Upper lobe of left lung (tissue), 6 donors: ENCODE measurements at places on chromosomes 2 and 18. TPM values are rescaled to one million over a fixed set of nuclear protein-coding genes. Genes with fewer than 3 reads are reported as not detected.

Gene CFAP210
- 1.4 TPM for total RNA-seq

Gene TEKT4
- 6.0 TPM for total RNA-seq

Gene ALLC
- total RNA-seq: not detected

Gene C2orf66
- not detected for total RNA-seq

Gene ZNF521
- 4.7 TPM for total RNA-seq

Gene RAB6C
- not detected for total RNA-seq

Gene EFR3B
- 8.9 TPM for total RNA-seq

Gene DNER
- 0.89 TPM for total RNA-seq

DNA sequence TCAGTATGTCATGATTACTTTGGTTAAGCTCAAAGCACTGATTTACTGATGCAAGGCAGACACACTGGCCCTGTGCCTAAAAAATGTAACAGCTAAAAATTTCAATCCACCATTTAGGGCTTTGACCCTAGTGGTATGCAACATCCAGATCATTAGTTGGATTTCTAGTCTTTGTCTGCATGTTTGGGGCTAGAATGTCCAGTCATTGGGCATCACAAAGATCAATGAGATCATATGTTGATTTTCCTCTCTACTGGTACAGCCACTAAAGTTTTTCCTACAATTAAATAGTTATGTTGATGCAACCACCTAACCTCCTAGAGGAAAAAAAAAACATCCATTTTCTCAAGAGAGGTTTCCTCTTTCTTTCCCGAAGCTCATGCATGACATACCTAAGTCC, 53.4 kb upstream of the REV1 start:
- no peak for DNase-seq

DNA sequence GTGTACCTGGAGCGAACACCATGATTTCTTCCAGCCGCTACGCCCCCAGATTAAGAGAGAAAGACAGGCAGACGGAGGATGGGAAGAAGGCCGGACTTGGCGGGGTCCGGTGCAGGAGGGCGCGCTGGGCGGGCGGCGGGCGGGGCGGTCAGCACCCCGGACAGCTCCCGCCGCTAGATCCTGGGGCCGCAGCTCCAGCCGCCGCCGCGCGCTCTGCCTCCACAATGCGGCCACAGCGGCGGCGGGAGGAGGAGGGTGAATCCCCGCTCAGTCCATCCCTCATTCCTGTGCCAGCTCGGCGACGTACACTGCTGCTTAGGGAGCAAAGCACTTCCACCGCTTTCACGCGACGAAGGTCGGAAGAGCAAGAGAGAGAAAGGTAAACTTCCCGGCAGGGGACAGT, at the start of gene AKAIN1:
TSS of gene AKAIN1 (minus strand) at position 226 of the 403 bp plus-strand sequence. CDS start at position 22, 204 bp downstream.
- DNase-seq: peak; percentile 23

GRCh38 chr2:235523486-235524150, 29.8 kb downstream of the AGAP1 start:
- DNase-seq: no peak

DNA sequence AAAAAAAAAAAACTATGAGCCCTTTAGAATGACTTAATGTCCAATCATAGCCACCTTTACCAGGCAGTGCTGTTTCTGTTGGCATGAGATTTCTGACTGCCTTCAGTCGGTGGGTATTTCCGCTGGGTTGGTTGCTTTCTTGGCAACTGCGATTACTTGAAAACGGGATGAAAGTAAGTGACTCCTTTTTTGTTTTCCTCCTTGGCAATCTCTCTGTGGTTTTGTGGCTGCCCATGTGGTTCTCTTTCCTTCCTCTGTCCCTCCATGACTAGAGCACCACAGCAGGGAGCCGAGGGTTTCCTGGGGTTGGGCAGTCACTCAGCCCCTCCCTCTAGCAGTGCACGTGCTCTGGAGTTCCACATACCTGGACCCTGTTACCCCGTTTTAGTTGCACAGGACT, 112.1 kb downstream of the KLHL29 start:
- DNase-seq: no peak

GRCh38 chr2:237614151-237614720, 13.2 kb upstream of the LRRFIP1 start:
- DNase-seq: no peak

DNA sequence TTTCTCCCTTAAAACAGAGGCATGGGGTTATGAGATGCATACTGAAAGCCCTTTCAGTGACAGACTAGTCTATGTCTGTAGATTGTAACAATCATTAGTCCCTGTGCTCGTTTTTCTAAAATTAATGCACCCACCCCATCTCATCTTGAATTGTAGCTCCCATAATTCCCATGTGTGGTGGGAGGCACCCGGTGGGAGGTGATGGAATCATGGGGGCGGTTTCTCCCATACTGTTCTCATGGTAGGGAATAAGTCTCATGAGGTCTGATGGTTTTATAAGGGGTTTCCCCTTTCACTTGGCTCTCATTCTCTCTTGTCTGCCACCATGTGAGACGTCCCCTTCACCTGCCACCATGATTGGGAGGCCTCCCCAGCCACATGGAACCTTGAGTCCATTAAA, 100.9 kb downstream of the AP1S3 start:
- DNase-seq: no peak

DNA sequence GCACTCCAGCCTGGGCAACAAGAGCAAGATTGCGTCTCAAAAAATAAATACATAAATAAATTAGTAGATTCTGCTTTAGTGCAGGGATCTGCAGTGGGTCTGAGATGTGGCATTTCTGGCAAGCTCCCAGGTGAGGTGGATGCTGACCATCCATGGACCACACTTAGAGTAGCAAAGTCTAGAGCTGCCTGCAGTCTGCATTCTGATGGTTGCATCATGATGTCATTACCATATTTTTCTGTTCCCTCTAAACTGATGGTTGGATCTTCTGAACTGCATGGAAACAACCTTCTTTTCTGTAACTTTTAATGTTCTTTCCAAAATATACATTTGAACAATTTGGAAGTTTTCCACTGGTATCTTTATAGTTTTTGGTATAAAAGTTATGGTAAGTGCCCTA, 42.9 kb downstream of the MYL12B start:
- DNase-seq: no peak

GRCh38 chr2:117949806-117950205, 64.1 kb downstream of the CCDC93 start:
- DNase-seq: no peak

- DNase-seq: no peak
Observed at GRCh38 chr2:34401186-34401585, 802.1 kb upstream of the FAM98A start.

DNA sequence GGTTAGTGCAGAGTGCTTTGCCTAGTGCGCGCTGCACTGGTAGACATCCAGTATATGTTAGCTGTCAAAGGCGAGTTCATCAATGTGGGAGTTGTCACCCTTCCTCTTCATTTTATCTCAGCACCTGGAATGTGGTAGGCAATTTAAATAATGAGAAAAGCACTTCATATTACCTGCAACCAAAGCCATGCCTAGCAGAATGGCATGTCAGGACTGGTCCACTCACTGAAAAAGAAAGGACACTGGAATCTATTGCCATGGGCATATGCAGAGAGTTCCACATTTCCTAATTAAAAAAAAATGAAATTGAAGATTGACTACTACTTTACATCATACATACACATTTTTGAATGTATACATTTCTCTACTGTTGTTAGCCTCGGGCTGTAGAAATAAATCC, 139.6 kb downstream of the PAX3 start:
- DNase-seq: no peak

DNA sequence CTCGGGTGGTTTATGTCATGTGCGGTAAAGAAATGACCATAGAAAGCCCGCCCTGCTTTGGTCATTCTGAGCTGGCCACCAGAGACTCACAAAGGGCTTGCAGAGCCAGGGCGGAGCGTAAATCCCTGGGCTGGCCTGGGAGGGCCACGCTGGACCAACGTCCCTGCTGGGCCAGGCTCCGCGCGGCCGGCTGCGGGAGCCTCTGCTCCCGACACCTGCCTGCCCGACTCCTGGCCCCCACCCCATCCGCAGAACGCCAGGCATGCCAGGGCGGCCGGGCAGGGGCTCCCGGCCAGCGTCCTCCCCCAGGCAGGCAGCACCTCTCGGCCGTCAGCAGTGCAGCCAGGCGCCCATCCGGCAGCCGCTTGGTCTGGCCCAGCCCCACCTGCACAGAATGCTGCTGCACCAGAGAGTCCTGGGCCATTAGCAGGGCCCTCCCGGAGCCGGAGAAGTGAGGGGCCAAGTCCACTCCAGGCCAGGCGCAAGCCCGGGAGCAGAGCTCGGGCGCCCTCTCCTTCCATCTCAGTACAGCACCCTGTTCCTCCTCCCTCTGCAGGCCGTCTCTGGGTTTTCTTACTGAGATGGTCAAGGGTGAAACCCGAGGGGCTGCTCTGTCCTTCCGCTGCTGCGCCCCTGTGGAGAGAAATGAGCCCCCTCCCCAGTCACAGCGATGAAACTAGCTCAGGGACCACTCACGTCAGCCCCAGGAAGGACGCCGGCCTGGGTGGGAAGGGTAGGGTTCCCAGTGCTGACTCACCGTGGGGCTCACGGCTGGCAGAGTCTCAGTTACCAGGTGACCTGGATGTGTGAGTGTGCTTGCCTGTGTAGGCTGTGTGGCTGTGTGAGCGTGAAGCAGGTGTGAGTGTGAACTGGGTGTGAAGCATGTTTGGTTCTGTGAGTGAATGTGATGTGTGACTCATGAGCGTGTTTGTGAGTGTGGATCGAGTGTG, 83.3 kb downstream of the PTGR3 start:
- DNase-seq: peak; percentile 81

- DNase-seq: peak; percentile 90
Observed at GRCh38 chr2:178072383-178073301, at the start of gene PDE11A. PDE11A (minus strand) TSS chr2:178072777; CDS start chr2:178072437, 340 bp downstream.

- no peak for DNase-seq
Observed at GRCh38 chr2:52571380-52572347, 1195.9 kb upstream of the CHAC2 start.

DNA sequence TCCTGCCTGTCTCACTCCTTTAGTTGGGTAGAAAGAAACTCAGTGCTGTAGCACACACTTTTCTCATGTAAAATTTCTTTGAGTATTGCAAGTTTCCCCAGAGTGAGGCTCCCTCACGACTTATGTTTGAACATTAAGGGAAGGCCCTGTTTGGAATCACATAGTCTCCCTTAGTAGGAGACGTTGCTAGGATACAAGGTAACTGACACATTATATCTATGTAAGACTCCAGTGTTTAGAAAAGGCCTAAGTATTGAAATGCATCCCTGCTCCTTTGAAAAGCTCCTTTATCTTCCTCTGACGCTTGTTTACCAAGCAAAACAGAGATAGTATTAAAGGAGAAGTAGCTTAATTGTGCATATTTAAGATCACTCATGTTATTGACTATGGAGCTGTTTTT, 248.2 kb downstream of the PHLPP1 start:
- no peak for DNase-seq

- DNase-seq: no peak
Observed at GRCh38 chr2:4898706-4899105, 793.5 kb upstream of the SOX11 start.

DNA sequence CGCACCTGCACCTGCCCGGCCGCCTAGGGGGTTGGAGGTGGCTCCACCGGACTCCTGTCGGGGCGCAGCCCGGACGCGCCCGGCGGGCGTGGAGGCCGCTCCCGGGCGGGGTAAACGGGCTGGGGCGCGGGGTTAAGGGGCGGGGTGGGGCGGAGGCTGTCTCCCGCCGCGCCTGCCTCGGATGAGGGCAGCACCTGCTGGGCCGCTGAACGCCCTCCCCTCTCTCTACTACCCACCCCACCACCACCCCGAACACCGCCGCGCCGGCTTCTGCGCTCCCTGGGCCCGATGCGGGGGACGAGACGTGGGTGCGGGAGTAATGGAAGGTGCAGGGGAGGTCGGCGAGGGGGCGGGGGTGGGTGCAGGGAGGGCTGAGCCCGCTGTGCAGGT, 224.8 kb upstream of the ID2 start:
- DNase-seq: peak; percentile 86

- no peak for DNase-seq
Observed at GRCh38 chr2:203650860-203651613, 55.4 kb upstream of the CD28 start.

- DNase-seq: no peak
Observed at GRCh38 chr2:178990533-178991241, 59.2 kb downstream of the CCDC141 start.

DNA sequence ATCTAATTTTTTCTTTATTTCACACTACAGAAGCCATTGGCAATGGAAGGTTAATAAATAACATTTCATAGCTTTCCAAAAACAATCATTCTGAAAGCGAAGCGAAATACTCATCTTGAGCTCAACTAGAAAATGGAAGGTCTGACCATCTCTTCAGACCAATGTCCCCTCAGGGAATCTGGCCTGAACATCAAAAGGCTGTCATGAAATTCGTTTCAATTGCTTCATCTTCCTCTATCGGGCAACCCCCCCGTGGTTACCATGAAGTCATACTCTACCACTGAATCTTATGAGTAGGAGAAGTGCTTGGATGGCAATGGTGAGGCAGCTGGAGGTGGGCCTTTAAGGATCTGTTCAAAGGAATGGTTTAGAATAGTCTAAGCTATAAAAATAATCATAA, 22.9 kb upstream of the CYTIP start:
- DNase-seq: no peak

DNA sequence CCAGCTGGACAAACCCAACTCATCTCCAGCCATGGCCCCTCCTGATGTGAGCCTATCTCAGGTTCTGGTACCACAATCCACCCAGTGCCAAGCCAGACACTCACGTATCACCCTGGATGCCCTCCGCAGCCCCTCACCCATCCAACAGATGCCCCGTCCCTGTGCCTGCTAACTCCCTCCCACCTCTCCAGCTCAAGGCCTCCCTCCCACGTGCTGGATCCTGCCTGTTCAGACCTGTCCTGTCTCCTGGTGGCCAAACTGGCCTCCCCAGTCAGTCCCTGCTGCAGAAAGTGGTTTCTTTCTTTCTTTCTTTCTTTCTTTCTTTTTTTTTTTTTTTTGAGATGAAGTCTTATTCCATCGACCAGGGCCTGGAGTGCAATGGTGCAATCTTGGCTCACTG, 86.2 kb downstream of the RRM2 start:
- no peak for DNase-seq

DNA sequence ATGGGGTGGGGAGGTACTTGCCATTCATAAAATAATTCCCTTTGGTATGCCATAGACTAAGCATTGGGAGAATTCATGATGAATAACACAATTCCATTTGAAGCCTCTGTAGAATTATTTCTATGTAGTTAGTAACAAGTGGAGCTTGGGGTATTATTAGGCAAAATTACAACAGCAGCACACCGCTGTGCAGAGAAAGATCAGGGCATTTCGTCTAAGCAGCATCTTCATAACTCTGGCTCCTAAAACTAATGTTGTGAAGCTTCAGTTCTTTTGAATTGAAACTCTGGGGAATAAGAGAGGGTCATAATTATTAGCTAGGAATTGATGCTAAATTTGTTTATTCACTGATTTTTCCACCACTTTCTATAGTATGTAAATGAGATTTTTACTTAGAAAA, 630.7 kb downstream of the DCC start:
- no peak for DNase-seq

- DNase-seq: peak; percentile 68
Observed at GRCh38 chr2:232473467-232473890, 14.2 kb downstream of the ECEL1 start.

DNA sequence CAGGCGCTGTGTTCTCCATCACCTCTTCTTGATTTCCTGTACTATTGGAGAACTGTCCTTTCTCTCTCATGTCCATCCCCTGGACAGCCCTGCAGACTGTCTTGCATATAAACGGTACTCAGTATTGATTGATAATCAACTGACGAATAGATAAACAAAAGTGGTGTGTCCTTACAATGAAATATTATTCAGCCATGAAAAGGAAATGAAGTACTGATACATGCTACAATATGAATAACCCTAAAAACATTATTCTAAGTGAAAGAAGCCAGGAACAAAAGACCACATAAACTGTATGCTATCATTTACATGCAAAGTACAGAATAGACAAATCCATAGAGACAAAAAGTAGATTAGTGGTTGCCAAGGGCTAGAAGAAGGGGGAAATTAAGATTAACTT, 77.6 kb downstream of the SDC1 start:
- DNase-seq: no peak

- DNase-seq: no peak
Observed at GRCh38 chr2:218192902-218193430, 24.0 kb upstream of the ARPC2 start.
